B cell (primary cell): ENCODE measurements at places on chromosomes 12 and 14. TPM values are rescaled to one million over a fixed set of nuclear protein-coding genes. Genes with fewer than 3 reads are reported as not detected.
A peak's percentile ranks its signal among the peaks of the same experiment; 100 is the strongest.

Gene C3AR1
- polyA plus RNA-seq: 0.06 and 0.13 TPM in 2 replicates

Gene NOVA1
- not detected in 2 replicates for polyA plus RNA-seq

GRCh38 chr12:30169839-30170591 is 386.3 kb upstream of the TMTC1 start:
- H3K4me1 ChIP-seq: no peaks in the 10 kb centered on the region
- no peak for DNase-seq
- no peaks in the 10 kb centered on the region for H3K27me3 ChIP-seq
- H3K36me3 ChIP-seq: no peaks in the 10 kb centered on the region
- H3K27ac ChIP-seq: no peak overlapping the region
- H3K4me3 ChIP-seq: no peak overlapping the region

DNA sequence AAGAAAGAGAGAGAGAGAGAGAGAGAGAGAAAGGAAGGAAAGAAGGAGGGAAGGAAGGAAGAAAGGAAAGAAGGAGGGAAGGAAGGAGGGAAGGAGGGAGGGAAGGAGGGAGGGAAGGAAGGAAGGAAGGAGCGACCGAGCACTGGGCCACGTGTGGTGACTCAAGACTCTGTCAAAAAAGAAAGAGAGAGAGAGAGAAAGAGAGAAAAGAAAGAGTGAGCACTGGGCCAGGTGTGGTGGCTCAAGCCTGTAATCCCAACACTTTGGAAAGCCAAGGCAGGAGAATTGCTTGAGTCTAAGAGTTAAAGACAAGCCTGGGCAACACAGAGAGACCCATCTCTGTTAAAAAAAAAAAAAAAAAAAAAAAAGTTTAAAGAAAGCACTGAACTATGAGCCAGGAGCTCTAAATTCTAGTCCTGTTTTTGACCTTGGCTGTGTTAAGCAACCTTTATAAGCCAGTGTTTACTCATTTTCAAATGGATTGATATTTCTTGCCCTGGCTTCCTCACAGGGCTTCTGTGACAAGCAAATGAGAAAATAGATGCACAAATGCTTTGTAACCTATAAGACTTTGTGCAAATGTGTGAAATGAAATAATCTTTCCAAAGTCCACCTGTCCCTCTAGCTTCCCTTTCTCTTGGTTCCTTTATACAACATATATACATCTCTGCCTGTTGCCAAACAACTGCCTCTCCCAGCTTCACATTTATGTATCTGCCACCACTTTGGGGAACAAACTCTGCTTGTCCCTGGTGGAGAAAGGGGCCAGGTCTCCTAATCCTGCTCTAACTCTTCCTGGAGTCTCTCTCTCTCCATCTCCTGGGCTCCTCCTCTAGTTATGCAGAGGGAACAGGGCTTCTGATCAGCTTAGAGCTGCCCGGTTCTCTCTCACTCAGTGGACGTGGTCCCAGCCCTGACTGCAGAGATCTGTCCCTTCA is 16.1 kb upstream of the PLEKHG6 start:
- no peak for DNase-seq
- H3K4me1 ChIP-seq: peaks cover 2% of the 10 kb centered on the region
- no peaks in the 10 kb centered on the region for H3K36me3 ChIP-seq
- no peak overlapping the region for H3K27ac ChIP-seq
- no peak overlapping the region for H3K4me3 ChIP-seq
- H3K27me3 ChIP-seq: peaks cover 16% of the 10 kb centered on the region

Gene GOLGA5
- 12.9 and 13.3 TPM in 2 replicates for polyA plus RNA-seq

Gene TMEM119
- not detected in 2 replicates for polyA plus RNA-seq

- no peak for DNase-seq
- H3K4me1 ChIP-seq: peaks cover 4% of the 10 kb centered on the region
- no peaks in the 10 kb centered on the region for H3K27me3 ChIP-seq
- H3K27ac ChIP-seq: no peak overlapping the region
- H3K36me3 ChIP-seq: no peaks in the 10 kb centered on the region
These were observed 6.7 kb downstream of the HOXC5 start for GRCh38 chr12:54039417-54040147.

DNA sequence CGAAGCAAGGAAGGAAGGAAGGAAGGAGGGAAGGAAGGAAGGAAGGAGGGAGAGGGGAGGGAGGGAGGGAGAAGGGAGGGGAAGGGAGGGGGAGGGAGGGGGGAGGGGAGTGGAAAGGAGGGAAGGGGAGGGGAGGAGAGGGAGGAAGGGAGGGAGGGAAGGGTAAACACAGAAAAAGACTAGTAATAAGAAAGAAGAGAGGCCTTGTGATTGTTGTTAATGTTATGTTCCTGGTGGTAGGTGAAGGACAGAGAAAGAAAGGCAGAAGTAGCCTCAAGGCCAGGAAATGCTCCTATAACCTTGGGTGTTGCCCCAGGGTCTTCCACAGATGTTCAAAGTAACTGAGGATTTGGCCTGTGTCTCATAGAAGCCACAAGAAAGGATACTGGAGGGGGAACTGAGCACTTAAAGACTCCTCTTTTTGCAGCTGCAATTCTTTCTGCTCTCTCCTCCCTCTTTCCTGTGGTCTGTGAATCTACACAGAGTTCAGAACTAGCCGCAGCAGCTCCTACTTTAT is 164.2 kb downstream of the PRKD1 start:
- no peaks in the 10 kb centered on the region for H3K27me3 ChIP-seq
- no peak overlapping the region for H3K27ac ChIP-seq
- H3K36me3 ChIP-seq: no peaks in the 10 kb centered on the region
- no peak overlapping the region for H3K4me3 ChIP-seq
- no peaks in the 10 kb centered on the region for H3K4me1 ChIP-seq

Gene CLEC2A
- not detected in 2 replicates for polyA plus RNA-seq

DNA sequence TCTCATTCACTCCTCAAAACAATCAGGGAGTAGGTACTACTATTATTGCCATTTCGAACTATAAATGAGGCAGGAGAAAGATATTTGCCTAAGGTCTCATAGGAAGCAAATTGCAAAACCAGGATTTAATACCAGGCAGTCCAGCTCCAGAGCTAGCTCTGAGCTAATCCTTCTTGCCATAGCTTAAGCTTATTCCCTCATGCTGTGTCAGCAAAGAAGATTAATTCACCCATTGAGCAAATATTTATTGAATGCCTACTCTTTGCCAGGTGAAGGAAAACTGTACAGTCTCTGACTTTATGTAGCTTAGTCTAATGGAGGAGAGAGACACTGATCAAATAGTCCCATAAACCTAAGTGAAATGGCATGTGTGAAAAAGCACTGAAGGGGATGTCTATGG is 19.5 kb downstream of the KCNA5 start:
- no peak overlapping the region for H3K4me3 ChIP-seq
- no peak for DNase-seq
- H3K27ac ChIP-seq: no peak overlapping the region
- no peaks in the 10 kb centered on the region for H3K27me3 ChIP-seq

GRCh38 chr14:72528059-72528862 is 365.6 kb downstream of the DPF3 start:
- H3K4me3 ChIP-seq: no peak overlapping the region
- peaks cover 67% of the 10 kb centered on the region for H3K4me1 ChIP-seq
- no peak overlapping the region for H3K27ac ChIP-seq
- H3K36me3 ChIP-seq: no peaks in the 10 kb centered on the region
- H3K27me3 ChIP-seq: no peaks in the 10 kb centered on the region

Gene ZFC3H1
- polyA plus RNA-seq: 55.9 and 69.5 TPM in 2 replicates

Gene MYL2
- 0.18 and 0.20 TPM in 2 replicates for polyA plus RNA-seq

Gene SLC17A8
- not detected in 2 replicates for polyA plus RNA-seq

DNA sequence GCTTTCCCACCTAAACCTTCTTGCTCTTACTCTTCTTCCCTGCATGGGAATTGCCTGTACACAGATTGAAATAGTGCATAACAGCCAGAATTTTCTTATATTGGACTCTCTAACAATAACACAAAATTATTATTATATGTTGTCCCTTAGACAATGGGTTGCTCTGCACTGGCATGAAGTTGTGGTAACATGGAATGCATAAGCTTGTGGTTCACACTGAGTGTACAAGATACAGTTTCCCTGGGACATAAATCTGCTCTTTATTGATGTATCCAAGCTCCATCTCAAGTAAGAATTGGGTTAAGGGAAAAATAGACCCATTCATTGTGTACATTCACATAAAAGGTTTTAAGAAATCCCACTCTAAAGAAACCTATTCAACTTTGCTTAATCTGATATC is 114.4 kb upstream of the NTF3 start:
- H3K27ac ChIP-seq: no peak overlapping the region
- no peaks in the 10 kb centered on the region for H3K27me3 ChIP-seq
- H3K4me3 ChIP-seq: no peak overlapping the region
- no peaks in the 10 kb centered on the region for H3K4me1 ChIP-seq
- H3K36me3 ChIP-seq: no peaks in the 10 kb centered on the region

Gene CMA1
- not detected in 2 replicates for polyA plus RNA-seq

- H3K27me3 ChIP-seq: no peaks in the 10 kb centered on the region
- H3K27ac ChIP-seq: no peak overlapping the region
- no peaks in the 10 kb centered on the region for H3K4me1 ChIP-seq
These were observed 456.7 kb upstream of the SEL1L start for GRCh38 chr14:81990312-81990761.

- no peaks in the 10 kb centered on the region for H3K27me3 ChIP-seq
- no peak overlapping the region for H3K4me3 ChIP-seq
- no peak for DNase-seq
- H3K36me3 ChIP-seq: peaks cover 43% of the 10 kb centered on the region
These were observed 4.9 kb downstream of the SIVA1 start for GRCh38 chr14:104757681-104758392.

DNA sequence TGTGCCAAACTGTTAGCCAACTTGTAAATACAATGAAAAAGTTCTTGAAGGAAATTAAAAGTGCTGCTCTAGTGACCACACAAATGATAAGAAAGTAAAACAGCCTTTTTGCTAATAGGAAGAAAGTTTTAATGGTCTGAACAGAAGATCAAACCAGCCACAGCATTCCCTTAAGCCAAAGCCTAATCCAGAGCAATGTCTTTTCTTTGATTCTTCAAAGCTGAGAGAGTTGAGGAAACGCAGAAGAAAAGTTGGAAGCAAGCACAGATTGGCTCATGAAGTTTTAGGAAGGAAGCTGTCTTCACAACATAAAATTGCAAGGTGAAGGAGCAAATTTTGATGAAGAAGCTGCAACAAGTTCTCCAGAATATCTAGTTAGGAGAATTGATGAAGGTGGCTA is 213.8 kb downstream of the ATXN7L3B start:
- H3K4me3 ChIP-seq: no peak overlapping the region
- no peaks in the 10 kb centered on the region for H3K4me1 ChIP-seq
- no peaks in the 10 kb centered on the region for H3K36me3 ChIP-seq
- H3K27ac ChIP-seq: no peak overlapping the region
- DNase-seq: no peak

Gene RAD9B
- polyA plus RNA-seq: 0.59 and 0.75 TPM in 2 replicates

- no peak overlapping the region for H3K27ac ChIP-seq
- peak; percentile 71 for DNase-seq
- no peaks in the 10 kb centered on the region for H3K36me3 ChIP-seq
- no peaks in the 10 kb centered on the region for H3K27me3 ChIP-seq
These were observed 79.3 kb upstream of the TSPAN11 start for GRCh38 chr12:30847259-30847658.

DNA sequence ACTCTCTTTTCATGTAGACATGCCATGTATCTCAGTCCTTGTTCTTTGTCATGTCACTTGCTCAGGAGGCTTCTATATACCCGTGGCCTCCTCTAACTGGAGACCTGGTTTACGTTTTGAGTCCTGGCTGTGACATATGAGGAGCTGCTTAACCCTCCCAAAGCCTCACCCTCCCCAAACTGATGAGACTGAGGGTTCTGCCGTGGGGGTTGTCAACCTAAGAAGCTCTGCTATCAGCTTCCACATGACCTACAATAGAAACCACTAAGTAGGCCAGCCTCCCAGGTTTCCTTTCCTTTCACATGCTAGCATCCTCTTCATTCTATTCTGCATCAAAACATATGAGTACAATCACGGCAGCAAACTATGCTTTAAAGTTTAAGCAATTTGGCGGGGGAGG is 76.8 kb upstream of the WSCD2 start:
- no peak overlapping the region for H3K4me3 ChIP-seq
- H3K4me1 ChIP-seq: no peaks in the 10 kb centered on the region
- no peak overlapping the region for H3K27ac ChIP-seq
- peaks cover 28% of the 10 kb centered on the region for H3K27me3 ChIP-seq

DNA sequence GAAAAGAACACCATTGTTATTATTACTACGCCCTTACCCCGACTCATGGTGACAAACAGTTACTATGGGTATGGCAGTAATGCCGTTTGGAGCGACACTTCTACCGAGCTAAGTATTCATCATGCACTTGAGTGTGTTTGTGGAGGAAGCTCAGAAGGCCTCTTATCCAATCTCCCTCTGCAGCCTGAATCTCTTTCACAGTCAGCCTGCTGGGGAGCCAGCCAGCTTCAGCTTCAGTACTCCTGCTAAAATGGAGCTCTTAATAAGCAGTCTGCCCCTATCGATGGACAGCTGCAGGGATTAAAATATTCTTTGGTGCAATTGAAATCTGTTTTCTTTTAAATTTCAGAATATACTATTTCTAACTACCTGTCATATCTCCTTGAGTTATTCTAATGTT is 24.7 kb upstream of the ATP5MC2 start:
- peaks cover 58% of the 10 kb centered on the region for H3K27me3 ChIP-seq
- no peaks in the 10 kb centered on the region for H3K36me3 ChIP-seq
- no peak for DNase-seq
- peaks cover 16% of the 10 kb centered on the region for H3K4me1 ChIP-seq
- H3K4me3 ChIP-seq: no peak overlapping the region

DNA sequence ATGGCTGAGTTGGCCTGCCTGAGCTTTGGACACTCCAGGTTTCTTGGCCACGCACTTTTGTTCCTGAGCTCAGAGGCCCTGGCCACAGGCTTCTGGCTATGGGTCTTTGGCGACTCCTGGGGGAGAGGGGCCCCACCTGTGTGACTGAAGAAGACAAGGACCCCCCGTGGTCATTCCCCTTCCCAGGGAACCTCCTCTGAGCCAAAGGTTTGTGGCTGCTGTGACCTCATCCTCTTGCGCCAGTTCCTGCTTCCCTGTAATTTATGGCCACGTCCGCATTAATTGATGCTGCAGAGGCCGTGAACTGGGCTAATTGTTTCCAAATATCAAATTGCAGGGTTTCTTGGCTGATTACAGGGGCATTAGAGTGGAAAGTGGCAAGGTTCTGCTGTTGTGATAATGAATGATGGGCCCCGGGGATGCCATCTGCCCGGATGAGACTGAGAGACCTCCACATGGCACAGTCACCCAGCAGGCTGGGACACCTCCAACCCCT is 27.6 kb upstream of the NOS1 start:
- H3K36me3 ChIP-seq: no peaks in the 10 kb centered on the region
- H3K4me3 ChIP-seq: no peak overlapping the region
- no peaks in the 10 kb centered on the region for H3K27me3 ChIP-seq
- H3K27ac ChIP-seq: no peak overlapping the region
- H3K4me1 ChIP-seq: no peaks in the 10 kb centered on the region

Gene MGP
- 0.39 and 0.74 TPM in 2 replicates for polyA plus RNA-seq
